ENCODE measurements at places on chromosomes 16 and 17.

- DNase-seq: no peak
These were observed 137.7 kb upstream of the CDH5 start for GRCh38 chr16:66228792-66229191.

DNA sequence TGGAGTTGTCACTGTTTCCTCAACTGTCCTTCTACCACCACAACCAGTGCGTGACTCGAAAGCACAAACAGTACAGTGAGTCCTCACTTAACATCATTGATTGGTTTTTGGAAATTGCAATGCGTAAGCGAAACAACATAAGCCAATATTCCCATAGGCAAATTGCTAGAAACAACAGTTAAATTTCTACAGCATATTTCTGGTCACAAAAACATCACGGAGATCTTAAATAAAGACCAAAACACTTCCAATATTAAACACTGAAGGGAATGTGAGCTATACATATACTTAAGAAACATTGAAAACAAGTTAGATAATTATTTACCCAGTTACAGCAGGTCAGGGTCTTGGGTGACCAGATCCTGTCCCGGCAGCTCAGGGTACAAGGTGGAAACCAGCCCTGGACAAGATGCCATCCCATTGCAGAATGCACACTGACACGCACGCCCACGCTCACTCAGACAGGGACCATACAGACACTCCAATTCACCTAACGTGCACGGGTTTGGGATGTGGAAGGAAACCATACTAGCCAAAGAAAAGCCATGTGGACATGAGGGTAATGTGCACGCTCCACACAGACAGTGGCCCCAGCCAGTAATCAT, 4.7 kb downstream of the SLC13A5 start:
- no peak for DNase-seq

DNA sequence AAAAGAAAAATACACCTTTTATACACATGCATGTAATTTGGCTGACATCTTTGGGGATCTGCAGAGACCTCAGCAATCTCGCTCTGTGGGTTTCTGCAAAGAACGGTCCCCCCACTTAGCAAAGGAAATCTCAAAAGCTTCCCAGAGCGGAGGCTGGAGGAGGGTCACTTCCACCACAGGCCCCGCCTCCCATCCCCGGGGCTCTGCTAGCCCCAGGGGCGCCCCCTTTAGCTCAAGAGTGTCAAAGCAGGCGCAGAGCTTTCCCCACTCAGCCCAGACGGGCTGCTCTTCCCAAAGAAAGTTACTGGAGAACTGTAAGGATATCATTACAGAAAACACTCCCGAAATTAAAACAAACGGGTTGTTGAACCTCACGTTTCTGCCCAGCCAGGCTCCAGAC, 11.4 kb downstream of the SLC13A5 start:
- DNase-seq: no peak

GRCh38 chr17:60749050-60749449, 71.4 kb downstream of the BCAS3 start:
- DNase-seq: no peak

DNA sequence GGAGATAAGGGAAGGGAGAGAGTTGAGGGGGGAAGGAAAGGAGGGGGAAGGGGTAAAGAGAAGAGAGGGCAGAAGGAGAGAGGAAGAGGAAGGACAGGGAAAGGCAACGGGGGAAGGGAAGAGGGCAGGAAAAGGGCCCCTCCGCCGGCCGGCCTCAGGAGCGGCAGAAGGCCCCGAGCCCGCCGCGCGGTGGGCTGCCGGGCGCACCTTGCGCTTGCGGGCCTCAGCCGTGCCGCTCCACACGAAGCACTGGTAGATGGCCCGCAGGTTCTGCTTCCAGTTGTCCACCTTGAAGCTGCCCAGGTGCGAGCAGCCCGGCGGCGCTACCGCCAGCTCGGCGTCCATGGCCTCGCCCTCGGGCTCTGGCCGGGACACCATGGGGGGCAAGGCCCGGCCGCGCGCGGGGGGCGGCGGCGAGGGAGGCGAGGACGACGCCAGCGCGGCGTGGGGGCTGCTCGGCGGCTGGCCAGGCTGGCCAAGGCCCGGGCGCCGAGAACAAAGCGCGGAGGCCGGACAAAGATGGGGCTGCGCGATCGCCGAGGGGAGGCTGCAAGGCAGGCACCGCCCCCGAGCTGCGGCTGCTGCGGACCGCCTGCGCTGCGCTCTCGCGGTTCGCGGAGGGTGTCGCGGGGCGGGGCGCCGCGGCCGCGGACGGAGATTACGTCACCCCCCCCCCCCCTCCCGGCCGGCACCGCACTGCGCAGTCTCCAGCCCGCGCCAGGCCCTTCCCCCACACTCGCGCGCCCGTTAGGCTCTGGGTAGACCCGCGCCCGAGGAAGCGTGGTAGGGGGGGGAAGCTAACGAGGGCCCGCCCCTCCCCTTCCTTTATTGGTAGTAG, at the start of gene USP22:
Gene USP22 (minus strand): TSS at position 554 of the 838 bp plus-strand sequence. CDS start 176 bp downstream, at position 378.
- no peak for DNase-seq

GRCh38 chr16:71878911-71879310, 5.1 kb downstream of the ZNF821 start:
- DNase-seq: no peak

- no peak for DNase-seq
These were observed 11.8 kb upstream of the FAM171A2 start for GRCh38 chr17:44375196-44376017.

GRCh38 chr16:77290451-77291115, 91.4 kb downstream of the SYCE1L start:
- DNase-seq: no peak

DNA sequence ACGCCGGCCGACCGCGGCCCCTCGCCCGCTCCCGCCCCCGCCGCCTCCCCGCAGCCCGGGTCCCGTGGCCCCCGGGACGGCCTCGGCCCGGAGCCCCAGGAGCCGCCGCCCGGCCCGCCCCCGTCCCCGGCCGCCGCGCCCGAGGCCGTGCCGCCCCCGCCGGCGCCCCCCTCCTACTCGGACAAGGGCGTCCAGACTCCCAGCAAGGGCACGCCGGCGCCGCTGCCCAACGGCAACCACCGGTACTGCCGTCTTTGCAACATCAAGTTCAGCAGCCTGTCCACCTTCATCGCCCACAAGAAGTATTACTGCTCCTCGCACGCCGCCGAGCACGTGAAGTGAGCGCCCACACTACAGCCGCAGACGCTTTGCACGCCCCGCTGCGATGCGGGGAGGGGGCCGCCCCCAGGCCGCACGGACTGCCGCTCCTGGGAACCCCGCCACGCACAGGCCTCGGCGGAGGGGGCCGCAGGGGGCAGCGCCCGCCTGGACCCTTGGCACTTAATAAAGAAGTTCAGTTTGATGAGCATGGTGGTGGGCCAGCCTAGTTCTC, 35.5 kb upstream of the ZC3H18 start:
- DNase-seq: no peak

DNA sequence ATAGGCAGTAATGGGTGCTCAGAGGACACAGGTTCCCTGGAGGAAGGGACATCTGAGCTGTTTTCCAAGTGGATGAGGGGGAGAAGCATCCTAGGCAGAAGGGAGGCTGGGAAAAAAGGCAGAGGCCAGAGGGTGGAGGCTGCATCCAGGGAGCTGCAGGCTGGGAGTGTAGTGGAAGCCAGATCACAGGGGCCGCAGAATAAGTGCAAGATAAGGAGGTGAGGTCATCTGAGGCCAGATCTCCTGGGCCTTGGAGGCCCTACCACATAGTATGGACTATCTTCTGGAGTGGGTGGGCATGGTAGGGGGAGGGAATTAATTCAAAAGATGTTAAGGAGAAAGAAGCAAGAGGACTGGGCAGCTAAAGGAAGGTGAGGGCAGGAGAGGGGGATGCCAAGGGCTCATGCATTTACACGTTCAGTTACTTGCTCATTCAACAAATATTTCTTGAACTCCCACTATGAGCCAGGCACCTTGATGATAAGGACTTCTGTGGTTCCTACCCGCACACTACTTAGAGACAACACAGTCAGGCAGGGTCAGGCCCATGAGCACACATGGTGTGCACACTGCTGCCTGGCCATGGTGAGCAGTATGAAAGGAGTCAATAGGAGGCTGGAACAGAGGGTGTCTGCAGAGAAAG, 2.4 kb upstream of the RIPOR1 start:
- no peak for DNase-seq

- DNase-seq: no peak
These were observed 47.7 kb upstream of the DOC2B start for GRCh38 chr17:228951-229708.

GRCh38 chr16:52460639-52461178, 86.2 kb downstream of the TOX3 start:
- no peak for DNase-seq

- no peak for DNase-seq
These were observed 24.5 kb upstream of the NKD1 start for GRCh38 chr16:50523710-50524109.

DNA sequence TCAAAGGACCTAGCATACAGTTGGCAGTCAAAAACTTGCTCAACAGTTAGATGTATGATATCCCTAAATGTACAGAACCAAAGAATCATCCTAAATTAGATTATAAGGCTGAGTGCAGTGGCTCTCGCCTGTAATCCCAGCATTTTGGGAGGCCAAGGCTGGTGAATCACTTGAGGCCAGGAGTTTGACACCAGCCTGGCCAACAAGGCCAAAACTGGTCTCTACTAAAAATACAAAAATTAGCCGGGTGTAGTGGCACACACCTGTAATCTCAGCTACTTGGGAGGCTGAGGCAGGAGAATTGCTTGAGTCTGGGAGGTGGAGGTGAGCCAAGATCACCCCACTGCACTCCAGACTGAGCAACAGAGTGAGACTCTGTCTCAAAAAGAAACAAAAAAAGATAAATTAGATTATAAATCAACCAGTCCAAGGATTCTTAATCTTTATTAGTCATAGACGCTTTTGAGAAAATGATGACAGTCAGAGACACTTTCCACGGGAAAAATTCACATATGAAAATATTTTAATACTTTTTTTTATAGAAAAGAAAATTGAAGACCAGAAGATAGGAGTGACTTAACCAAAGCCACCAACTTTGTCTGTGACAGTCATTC, 77.6 kb downstream of the MMD start:
- DNase-seq: no peak

DNA sequence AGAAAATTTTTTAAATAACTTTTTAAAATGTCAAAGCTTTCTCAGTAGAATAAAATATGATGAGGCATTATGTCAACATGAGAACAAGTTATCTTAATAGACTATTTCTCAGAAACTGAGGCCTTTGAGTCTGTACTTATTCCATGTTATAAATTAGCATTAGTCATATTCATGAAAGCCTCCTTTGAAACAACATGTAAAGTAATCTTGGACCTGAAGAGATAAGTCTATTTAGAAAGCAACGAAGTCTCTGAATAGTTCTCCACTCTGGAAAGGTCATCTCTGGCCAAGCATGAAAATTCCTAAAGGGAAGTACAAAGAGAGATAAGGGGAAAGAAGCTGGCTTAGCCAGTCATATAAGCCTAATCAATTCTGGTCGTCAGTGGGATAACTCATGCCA, 150.8 kb downstream of the CYB561 start:
- DNase-seq: no peak

DNA sequence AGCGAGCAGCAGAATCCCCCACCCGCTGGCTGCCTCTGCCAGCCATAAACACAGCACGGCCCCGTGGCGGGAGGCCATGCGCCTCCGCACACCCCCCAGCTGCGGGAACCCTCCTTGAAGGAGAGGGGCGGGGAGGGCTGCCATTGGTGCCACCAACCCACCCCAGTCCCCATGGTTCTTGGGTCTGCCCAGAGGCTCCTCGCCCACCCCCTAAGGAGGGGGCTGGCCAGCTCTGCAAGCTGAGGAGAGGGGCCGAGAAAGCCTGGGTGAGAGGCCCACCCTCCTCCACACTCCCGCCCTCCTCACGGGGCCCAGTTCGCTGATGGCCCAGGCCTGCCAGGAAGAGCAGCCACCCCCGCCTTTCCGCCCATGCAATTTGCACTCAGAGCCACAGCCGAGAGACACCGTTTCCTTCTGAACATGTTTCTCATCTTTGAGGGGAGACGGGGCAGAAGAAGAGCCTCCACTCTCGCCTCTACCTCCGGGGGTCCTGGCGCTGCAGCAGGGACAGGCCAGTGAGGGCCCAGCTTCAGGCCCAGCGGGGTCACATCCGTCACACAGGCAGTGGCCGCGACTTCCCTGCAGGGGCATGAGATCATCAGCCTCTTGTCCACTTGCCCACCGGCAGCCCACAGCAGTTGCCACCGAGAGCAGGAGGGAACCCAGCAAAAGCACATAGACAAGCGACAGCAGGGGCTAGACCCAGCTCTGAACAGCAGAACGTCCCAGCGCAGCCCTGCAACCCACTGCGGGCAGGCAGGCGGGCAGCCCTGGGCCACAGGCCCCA, 23.0 kb downstream of the KATNB1 start:
- no peak for DNase-seq

DNA sequence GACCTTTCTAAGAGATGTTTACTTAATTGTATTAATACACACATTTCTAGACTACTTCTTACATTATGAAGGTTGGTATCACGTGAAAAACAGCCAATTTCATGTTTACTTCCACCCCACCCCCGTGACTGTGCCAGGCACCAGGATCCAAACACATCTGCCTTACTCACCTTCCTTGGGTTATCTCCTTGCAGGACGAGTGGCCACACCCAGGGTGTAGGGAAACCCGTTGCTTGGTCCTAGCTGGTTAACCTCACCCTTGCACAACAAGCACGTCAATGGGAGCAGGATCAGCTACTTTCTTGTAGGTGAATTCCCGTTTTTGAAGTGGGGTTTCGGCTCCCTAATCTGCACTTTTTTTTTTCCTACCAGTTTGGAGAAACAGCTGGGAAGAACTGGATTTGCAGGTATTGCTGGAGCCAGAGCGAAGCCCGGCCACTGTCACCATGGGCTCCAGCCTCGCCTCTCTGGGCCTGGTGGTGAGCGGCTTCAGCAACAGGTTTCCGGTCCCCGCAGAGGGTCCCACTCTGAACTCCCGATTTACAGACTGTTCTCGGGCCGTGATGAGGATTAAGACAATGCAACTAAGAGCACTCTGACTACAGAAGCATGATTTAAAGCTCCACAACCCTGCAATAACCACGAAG, 2.1 kb upstream of the UBB start:
- no peak for DNase-seq

- no peak for DNase-seq
These were observed 557.7 kb upstream of the CDH5 start for GRCh38 chr16:65808790-65809189.

DNA sequence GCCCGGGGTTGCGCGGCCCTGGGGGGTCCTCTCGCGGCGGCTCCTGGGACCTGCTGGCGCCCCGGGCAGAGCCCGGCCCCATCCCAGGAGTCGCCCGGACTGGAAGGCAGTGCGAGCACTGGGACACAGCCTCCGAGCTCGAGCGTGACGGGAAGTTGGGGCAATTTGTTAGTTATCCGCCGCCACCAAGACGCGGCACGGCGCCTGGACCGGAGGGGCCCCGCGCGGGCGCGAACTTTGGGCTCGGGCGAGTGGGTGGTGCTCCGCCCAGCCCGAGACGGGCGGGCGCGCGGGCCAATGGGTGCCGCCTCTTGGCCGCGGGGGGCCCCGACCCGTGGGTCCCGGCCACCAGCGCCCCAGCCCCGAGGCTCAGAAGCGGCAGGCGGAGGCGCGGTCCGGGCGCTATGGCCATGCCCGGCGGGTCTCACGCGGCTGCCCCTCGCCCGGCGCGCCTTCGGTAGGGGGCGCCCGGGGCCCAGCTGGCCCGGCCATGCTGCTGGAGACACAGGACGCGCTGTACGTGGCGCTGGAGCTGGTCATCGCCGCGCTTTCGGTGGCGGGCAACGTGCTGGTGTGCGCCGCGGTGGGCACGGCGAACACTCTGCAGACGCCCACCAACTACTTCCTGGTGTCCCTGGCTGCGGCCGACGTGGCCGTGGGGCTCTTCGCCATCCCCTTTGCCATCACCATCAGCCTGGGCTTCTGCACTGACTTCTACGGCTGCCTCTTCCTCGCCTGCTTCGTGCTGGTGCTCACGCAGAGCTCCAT, at the start of gene ADORA2B:
Gene ADORA2B (plus strand): TSS at position 372 of the 768 bp plus-strand sequence. CDS start 119 bp downstream, at position 491.
- peak; percentile 79 for DNase-seq

GRCh38 chr16:7013990-7014389, 318.7 kb upstream of the RBFOX1 start:
- DNase-seq: no peak

Data from right hindlimb (tissue), 1 donor.